ENCODE measurements at places on chromosomes 12 and 14. TPM values are rescaled to one million over a fixed set of nuclear protein-coding genes. Genes with fewer than 3 reads are reported as not detected.

The VRTN gene
- polyA plus RNA-seq: not detected

The ACOT4 gene
- 3.7 TPM for polyA plus RNA-seq

The CLEC1B gene
- 0.64 TPM for polyA plus RNA-seq

The TMPO gene
- 201 TPM for polyA plus RNA-seq

The RNU4-1 gene
- polyA plus RNA-seq: not detected

The TCL1B gene
- 1.4 TPM for polyA plus RNA-seq

The PIP4P1 gene
- 37.8 TPM for polyA plus RNA-seq

The RASAL1 gene
- polyA plus RNA-seq: 7.7 TPM

The BICDL1 gene
- polyA plus RNA-seq: 29.9 TPM

The TAS2R42 gene
- not detected for polyA plus RNA-seq

The DTX3 gene
- polyA plus RNA-seq: 56.5 TPM

The PZP gene
- polyA plus RNA-seq: 0.40 TPM

GRCh38 chr14:103220134-103220981, 97.1 kb downstream of the TNFAIP2 start:
- DNase-seq: no peak

- no peak for DNase-seq
Measured at GRCh38 chr12:104740668-104741067, 217.4 kb downstream of the SLC41A2 start.

GRCh38 chr12:16611146-16611545, 5.2 kb upstream of the LMO3 start:
- no peak for DNase-seq

GRCh38 chr12:124412646-124413015, 117.7 kb downstream of the RFLNA start:
- DNase-seq: no peak

- no peak for DNase-seq
Measured at GRCh38 chr14:24316597-24316950, 5.3 kb downstream of the LTB4R start.

- no peak for DNase-seq
Measured at GRCh38 chr14:54186821-54187763, 209.7 kb upstream of the CDKN3 start.

DNA sequence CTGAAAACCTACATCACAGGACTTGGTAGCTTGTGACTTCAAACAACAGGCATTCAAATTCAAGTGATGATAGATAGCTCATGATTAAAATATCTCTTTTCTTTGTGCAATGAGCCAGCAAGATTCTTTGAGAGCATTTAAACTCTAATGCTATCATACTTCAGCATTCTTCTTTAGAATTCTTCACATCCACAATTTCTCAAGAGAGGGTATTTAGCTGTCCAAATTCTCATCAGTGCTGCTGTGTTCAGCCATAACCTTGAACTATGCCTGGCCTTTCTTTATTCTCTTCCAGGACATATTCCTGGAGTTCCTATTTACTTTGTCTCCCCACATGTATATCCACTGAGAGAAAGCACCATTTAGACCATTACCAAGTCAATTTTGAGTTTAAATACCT, 321.1 kb downstream of the EGLN3 start:
- DNase-seq: no peak

DNA sequence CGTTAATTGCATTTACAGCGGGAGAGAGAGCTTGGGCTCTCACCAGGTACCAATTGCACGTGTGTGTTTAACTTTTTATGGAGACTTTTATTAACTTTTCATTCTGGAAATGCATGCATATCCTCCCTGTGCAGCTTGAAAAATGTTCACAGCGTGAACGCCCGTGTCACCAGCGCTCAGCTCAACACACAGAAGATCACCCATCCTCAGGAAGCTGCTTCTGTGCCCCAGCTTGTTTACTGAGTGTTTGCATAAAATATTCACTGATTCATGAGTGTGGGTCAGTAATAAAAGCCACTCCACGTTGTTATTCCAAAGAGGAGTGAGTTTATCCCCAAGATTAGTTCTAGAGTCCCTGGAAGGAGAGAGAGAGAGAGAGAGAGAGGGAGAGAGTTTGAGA, 75.5 kb upstream of the FZD10 start:
- DNase-seq: no peak

DNA sequence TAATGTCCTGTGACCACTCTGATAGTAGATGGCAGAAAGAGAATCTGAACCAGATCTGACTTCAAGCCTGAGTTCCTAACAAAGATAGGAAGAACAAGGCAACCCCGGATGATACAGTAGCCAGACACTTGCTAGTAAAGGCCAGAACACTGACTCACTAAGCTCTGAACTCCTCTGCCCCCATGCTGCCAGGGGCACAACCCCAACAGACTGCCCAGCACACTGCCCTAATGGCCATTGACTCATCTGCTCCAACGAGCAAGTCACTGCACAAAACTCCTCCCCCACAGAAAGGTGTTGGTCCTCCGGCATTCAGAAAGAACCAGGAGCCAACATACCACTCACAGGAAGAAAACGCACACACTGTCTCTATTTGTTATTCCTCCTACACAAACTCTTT, 179.6 kb upstream of the NUDT4 start:
- no peak for DNase-seq

- DNase-seq: no peak
Measured at GRCh38 chr12:122087431-122088178, 9.0 kb downstream of the MLXIP start.

DNA sequence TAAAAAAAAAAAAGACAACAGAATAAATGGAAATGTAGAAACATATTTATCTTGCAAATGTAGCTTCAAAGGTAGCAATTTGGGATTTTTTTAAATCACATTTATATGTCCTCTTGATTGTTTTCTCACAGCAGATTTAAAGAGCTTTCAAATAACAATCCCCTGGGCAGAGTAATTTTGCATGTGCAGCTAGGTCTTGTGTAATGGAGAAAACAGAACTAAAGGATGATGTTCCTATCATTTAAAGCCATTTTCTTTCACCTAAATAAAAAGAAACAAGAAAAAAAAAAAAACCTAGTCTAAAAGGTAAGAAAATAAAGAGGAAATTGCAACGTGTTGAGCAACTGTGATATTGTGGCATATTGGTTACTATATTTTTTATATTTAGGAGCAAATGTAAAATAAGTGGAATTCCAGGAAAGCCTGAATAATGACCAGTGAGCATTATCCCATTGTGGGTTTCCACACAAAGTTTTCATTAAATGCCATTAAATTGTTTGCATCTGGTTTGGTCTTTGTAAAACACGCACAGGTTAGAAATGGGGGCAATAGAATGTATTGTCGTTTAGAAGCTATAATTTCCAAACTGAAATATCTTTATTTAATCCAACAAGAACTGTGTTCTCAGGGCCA, 215.6 kb downstream of the SLC6A15 start:
- DNase-seq: no peak

DNA sequence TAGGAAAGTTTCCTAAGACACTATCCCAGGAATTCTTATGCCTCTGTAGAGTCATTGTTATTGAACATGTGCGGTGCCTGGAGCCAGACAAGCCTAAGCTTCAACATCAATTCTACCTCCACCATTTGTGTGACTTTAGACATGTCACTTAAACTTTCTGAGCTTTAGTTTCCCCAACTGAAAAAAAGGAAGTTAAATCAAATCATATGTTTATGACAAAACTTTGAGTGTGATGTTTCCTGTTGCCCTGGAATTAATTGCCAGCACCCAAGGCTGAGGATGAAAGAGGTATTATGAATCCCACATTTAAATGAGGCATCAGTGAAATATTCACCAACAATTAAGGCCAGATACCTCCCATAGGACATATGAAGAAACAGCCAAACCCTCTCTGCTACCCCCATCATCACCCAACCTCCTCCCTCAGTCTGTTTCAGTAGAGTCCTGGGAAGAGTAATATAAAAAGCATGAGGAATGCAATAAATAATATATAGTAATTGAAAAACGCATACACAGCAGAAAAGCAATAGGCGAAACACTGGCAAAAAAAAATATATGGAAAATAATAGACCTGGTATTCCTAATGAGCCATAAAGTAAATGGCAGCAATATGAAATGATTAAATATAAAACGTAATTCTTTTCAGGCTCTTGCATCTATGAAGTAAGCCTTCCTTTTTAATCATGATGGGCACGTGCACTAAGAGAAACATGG, 182.0 kb upstream of the DCN start:
- DNase-seq: no peak

DNA sequence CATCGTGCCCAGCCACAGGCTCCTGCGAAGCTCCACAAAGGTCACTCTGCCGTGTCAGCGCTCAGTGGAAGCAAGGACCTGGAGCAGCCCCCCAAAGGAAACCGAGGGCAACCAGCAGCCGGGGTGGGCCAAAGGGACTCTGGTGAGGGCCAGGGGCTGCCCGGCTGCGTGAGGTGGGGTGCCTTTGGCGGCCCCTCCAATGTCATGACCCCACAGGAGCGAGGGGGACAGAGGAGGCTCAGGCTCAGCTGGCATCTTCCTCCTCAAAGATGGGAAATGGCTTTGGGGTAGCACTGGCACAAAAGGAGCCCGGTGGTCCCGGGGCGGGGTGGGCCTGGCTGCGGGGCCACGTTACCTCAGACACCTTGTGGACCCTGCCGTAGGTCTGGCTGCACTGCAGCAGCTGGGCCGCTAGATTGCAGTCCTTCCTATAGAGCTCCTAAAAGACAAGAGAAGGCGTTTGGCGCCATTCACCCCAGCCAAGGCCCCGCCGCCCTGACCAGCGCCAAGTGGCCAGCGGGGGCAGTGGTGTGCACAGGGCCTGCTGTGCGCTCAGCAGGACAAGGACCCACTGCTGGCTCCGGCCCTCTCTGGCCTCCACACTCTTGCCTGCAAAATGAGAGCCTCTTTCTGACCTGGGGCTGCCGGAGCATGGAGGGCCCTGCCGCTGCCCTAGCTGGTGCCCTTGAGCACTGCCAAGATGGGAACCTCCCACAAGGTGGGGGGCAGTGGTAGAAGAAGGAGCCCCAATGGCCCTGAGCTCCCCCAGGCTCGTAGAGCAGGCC, 46.9 kb downstream of the BEGAIN start:
- DNase-seq: no peak

DNA sequence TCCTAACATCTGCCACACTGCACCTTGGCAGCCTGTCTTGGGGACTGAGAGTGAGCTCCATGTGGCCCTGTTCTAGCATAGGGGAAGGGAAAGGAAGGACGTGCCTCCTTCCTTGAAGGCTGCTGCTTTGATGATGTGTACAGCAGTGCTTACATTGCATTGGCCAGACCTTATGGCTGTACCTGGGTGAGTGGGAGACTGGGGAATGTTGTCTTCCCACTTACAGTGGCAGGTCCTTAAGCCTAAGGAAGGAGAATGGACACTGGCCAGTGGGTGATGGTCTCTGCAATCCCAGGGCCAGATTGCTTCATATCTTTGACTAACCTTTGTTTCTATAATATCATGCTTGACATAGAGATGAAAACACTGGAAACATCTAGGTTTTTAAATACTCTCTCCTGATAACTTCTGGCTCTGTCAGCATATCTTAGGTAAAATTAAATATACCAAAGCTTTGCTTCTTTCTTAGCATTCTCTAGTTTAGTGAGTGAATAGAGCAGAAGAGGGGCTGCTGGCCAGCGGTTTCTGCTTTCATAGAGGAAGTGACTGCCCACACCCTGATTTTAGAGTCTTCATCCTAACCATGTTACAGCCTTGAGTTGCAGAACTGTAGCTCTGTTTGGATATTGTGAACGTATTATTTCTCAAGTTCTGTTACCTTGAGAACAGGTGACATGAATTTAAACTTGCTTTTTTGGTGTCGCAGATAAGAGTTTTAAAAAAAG, 27.2 kb downstream of the KLC1 start:
- DNase-seq: no peak

GRCh38 chr12:31479516-31480210, 111.3 kb downstream of the DENND5B start:
- no peak for DNase-seq

GRCh38 chr12:76312315-76312714, 35.9 kb downstream of the BBS10 start:
- no peak for DNase-seq

DNA sequence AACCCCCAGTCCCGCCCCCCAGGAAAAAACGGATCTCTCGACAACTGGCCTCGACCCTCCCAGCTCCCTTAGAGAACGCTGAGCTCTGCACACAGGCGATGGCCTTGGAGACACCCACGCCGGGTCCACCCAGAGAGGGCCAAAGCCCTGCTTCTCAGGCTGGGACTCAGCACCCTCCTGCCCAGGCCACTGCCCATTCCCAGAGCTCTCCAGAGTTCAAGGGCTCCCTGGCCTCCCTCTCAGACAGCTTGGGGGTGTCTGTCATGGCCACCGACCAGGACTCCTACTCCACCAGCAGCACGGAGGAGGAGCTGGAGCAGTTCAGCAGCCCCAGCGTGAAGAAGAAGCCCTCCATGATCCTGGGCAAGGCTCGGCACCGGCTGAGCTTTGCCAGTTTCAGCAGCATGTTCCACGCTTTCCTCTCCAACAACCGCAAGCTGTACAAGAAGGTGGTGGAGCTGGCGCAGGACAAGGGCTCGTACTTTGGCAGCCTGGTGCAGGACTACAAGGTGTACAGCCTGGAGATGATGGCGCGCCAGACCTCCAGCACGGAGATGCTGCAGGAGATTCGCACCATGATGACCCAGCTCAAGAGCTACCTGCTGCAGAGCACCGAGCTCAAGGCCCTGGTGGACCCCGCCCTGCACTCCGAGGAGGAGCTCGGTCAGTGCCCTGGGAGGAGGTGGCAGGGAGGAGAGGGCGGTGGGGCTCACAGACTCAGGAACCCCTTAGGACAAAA, 95.8 kb downstream of the LGMN start:
- DNase-seq: no peak

DNA sequence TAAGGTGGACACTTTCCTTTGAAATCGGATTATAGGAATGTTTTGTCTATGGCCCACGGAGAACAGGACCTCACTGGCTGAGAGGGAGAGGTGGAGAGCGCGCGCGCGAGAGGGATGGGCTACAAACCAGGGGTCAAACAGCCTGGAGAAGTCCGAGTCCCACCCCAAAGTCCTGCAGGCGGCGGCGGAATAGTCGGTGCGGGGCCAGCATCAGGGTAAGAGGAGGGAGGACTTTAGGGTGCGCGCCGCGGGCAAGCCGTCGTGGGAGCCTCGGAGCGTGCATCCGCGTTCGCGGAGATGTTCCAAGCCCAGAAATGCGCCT, 3.3 kb upstream of the HOXC8 start:
- DNase-seq: no peak

GRCh38 chr14:78446807-78447206, 276.6 kb downstream of the NRXN3 start:
- peak; percentile 48 for DNase-seq

DNA sequence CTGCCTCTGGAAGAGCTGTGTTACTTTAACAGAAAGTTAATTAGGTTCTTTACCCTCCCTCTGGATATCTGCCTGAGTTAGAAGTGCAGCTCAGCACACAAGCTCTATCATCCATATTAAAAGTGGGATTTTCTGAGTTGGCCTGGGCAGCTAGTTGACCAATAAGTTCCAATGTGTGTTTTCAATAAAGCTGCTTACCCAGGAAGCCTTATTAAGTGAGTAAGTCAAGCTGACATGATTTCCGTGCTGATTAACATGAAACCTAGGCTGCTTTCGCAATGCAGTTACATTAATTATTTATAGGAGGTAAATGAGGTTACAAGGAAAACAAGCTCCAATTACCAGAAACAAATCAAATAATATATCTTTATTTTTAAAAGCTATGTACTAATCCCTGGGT, 4.8 kb downstream of the NEUROD4 start:
- DNase-seq: no peak

GRCh38 chr12:81811061-81811777, 52.1 kb upstream of the PPFIA2 start:
- DNase-seq: no peak

GRCh38 chr12:100926669-100927248, 132.2 kb downstream of the ANO4 start:
- peak; percentile 3 for DNase-seq

GRCh38 chr12:94812345-94812744, 162.0 kb upstream of the TMCC3 start:
- DNase-seq: no peak

All from right renal pelvis (tissue), 4 donors.